ENCODE measurements at places on chromosomes 1 and 21. TPM values are rescaled to one million over a fixed set of nuclear protein-coding genes. Genes with fewer than 3 reads are reported as not detected.

KRTAP19-3 gene
- total RNA-seq, result not detected

GJA8 gene
- total RNA-seq, result not detected

PLA2G2C gene
- total RNA-seq, result not detected

DNA sequence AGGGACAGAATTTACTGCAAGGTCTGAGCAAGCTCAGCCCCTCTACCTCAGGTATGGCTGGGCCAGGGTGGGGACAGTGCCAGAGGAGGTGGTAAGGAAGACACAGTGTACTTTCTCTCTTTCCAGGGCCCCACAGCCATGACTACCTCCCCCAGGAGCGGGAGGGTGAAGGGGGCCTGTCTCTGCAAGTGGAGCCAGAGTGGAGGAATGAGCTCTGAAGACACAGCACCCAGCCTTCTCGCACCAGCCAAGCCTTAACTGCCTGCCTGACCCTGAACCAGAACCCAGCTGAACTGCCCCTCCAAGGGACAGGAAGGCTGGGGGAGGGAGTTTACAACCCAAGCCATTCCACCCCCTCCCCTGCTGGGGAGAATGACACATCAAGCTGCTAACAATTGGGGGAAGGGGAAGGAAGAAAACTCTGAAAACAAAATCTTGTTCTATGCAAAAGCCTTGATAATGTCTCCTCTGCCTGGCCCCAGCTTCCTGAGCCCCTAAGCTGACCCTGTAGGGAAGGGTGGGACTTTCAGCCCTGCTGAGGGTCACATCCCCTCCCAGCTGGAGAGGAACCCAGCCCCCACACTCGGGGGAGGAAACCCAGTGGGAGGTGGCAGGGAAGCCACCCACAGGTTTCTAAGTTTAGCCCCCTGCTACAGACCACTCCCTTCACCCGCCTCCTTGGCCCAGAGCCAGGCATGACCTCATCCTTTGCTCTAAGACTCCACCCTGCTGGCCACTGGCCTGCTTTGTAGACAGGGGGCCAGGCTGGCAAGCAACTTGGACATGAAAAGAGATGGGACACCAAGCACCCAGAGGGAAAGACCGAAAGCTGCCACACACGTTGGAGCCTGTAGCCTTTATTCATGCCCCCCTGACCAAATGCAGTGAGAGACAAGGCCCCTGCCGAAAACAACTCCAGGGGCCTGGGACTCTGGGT, 6.4 kb downstream of the RHOC start:
- H3K4me3 ChIP-seq, result no peak overlapping the region
- H3K4me1 ChIP-seq, result peaks cover 56% of the 10 kb centered on the region
- H3K27me3 ChIP-seq, result no peaks in the 10 kb centered on the region
- peak overlapping the region; percentile 82 for H3K27ac ChIP-seq

GRCh38 chr21:38823737-38824123, 18.0 kb downstream of the ETS2 start:
- no peak overlapping the region for H3K27ac ChIP-seq
- no peak overlapping the region for H3K4me3 ChIP-seq
- H3K27me3 ChIP-seq, result no peaks in the 10 kb centered on the region
- no peak for DNase-seq
- peaks cover 56% of the 10 kb centered on the region for H3K36me3 ChIP-seq

- H3K4me1 ChIP-seq, result no peaks in the 10 kb centered on the region
- H3K27me3 ChIP-seq, result no peaks in the 10 kb centered on the region
- H3K4me3 ChIP-seq, result no peak overlapping the region
- DNase-seq, result peak; percentile 26
Measured at GRCh38 chr1:181347495-181348390, 135.6 kb upstream of the CACNA1E start.

- no peak overlapping the region for H3K27ac ChIP-seq
- H3K27me3 ChIP-seq, result peaks cover 3% of the 10 kb centered on the region
- H3K4me1 ChIP-seq, result peaks cover 17% of the 10 kb centered on the region
- no peak for DNase-seq
Measured at GRCh38 chr21:41112740-41113692, 54.9 kb upstream of the BACE2 start.

DNA sequence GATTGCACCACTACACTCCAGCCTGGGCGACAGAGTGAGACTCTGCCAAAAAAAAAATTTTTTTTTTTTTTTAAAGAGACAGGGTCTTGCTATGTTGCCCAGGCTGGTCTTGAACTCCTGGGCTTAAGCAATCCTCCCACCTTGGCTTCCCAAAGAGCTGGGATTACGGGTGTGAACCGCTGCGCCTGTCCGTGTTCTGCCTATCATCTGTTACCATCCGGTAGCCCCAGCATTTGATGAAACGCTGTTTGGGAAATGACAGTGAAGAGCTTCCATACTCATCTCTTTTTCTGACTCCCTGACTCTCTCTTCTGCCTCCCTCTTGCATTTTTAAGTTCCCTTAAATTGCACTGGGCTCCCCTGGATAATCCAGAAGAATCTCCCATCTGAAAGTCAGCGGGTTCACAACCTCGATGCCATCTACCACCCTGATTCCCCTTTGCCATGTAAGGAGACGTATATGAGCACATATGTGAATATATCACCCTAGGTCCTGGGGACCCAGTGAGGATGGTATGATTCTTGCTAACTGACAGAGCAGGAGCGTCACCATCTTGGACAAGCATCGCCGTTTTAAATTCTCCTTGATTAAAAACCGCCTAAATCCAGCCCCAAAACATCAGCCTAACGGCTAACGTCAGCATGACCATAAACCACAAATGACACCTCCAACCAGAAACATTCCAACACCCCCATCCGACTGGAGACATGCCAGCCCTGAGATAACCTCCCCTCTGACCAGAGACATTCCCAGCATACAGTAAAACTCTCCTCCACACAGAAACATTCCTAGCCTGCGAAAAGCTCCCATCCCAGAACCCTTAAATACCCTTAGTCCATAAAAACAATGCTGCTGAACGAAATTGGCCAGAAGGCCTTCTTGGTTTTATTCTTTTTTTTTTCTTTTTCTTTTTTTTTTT, 12.4 kb downstream of the TNFRSF8 start:
- DNase-seq, result no peak
- peaks cover 24% of the 10 kb centered on the region for H3K36me3 ChIP-seq
- H3K27me3 ChIP-seq, result peaks cover 8% of the 10 kb centered on the region

GRCh38 chr1:188240772-188241406, 1412.1 kb downstream of the PLA2G4A start:
- no peak for DNase-seq
- H3K27ac ChIP-seq, result no peak overlapping the region
- no peaks in the 10 kb centered on the region for H3K4me1 ChIP-seq
- no peak overlapping the region for H3K4me3 ChIP-seq
- no peaks in the 10 kb centered on the region for H3K36me3 ChIP-seq

GRCh38 chr1:3909615-3910014, 9.5 kb upstream of the C1orf174 start:
- no peaks in the 10 kb centered on the region for H3K27me3 ChIP-seq
- H3K27ac ChIP-seq, result no peak overlapping the region
- no peak overlapping the region for H3K4me3 ChIP-seq
- no peak for DNase-seq
- H3K4me1 ChIP-seq, result peaks cover 2% of the 10 kb centered on the region

DNA sequence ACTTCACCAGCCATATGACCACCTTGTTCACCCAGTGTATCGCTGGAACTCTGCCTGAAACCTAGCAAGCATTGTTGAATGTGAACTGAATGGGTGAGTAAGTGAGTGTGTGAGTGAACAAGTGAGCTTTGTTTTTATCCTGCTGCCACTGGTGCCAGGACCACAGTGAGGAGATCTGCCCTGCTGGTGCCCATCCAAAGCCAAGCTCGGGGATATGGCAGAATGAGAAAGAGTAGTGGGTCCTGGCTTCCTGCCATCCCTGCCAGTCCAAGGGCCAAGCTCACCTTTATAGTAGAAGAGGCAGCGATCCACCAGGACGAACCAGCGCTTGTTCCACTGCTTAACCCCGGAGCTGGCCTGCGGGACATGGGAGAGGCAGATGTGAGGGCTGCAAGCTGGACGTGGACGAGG, 53.4 kb upstream of the GOLT1A start:
- no peak overlapping the region for H3K4me3 ChIP-seq
- H3K36me3 ChIP-seq, result no peaks in the 10 kb centered on the region
- no peak for DNase-seq

DNA sequence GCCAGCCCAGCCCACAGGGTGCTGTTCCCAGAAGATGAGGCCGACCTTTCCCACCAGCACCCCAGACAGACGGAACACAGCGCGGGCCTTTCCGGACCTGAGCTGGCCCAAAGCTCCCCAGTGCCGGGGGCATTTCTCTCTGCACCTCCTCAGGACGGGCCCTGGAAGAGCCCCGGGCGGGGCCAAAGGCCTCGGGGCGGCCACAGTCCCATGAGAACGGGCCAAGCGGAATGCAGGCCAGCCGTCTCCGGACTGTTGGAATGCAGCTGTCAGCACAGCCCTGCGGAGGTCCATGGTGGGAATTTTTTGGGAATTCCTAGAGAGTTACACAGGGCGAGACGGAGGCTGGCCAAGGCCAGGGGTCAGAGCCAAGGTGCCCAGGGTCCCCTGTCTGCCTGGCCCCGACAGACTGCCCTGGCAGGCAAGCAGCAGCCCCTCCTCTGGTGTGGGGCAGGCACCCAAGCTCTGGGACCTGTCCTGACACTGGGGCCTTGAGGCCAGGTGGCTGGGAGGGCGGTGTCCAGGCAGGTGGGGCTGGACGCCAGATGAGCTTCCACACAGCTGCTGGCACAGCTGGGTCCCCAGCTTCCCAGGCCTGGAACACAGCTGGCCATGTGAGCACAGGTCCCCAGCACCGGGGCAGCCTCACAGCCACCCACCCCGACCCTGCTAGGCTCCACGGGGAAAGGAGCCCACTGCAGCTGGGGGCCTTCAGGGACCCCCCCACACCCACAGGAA, 63.0 kb downstream of the MEGF6 start:
- no peak overlapping the region for H3K27ac ChIP-seq
- H3K36me3 ChIP-seq, result no peaks in the 10 kb centered on the region
- no peak overlapping the region for H3K4me3 ChIP-seq
- no peak for DNase-seq

DNA sequence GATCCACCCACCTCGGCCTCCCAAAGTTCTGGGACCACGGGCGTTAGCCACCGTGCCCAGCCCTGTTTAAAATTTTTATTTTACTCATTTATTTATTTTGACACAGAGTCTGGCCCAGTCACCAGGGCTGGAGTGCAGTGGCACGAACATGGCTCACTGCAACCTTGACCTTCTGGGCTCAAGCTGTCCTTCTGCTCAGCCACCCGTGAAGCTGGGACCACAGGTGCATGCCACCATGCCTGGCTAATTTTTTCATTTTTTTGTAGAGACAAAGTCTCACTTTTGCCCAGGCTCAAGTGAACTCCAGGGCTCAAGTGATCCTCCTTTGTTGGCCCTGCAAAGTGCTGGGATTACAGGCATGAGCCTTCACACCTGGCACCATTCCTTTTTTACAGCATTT, 27.5 kb upstream of the DNAJC6 start:
- no peak for DNase-seq
- peaks cover 5% of the 10 kb centered on the region for H3K27me3 ChIP-seq
- no peak overlapping the region for H3K27ac ChIP-seq
- H3K4me3 ChIP-seq, result no peak overlapping the region
- no peaks in the 10 kb centered on the region for H3K4me1 ChIP-seq

DNA sequence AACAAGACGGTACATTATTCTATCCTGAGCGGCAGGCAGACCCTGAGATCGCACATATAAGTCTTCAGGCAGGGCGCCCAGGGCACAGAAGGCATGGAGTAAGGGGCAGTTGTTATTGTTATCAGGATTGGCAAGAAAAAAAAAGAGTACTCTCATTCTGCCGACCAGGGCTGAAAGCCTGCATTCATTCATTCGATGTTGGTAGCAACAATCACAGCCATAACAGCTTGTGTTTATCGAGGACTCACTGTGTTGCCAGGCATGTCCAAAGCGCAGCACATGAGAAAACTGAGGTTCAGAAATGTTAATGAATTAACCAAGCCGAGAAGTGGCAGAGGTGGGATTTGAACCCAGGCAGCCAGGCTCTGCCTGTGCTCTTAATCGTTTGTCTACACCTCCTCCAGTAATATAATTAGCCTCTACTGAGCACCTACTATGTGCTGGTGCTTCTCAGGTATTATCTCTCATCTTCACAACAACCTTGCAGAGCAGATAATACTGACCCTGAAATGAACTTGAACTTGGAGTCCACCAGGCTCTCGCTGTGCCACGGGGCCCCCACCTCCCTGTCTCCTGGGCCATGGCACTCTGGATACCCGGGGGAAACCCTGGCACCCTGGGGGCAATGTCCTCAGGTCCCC, 56.2 kb downstream of the TAS1R2 start:
- H3K4me1 ChIP-seq, result peaks cover 2% of the 10 kb centered on the region
- DNase-seq, result no peak
- no peak overlapping the region for H3K27ac ChIP-seq
- no peaks in the 10 kb centered on the region for H3K36me3 ChIP-seq

DNA sequence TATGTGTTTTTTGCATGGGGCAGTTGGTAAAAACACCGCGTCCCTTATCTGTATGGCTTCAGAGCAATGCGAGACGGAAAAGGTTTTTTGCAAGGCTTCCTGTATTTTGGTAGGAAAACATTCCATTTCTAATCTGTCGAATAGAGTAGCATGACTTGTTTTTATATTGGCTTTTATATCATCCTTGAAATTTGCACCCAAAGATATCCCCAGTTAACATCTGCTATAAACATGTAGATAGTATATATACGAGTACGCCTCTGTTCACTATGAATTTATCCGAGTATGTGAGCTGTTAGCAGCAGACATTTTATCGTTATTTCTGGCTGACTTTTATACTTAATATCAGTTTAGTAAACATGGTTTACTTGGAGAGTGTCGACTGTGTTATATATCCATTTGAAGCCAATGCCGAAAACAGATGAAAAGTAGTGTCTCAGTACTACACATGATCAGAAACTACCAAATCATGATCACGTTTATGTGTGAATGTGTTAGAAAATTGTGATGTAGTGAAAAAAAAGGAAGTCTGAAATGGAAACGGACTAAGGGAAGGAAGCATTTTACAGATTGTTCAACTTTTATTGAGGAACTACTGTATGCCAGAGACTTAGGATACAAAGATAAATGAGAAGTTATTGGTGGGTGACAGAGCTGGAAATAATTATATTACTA, 1.0 kb downstream of the LEPR start:
- no peak overlapping the region for H3K4me3 ChIP-seq
- peaks cover 29% of the 10 kb centered on the region for H3K4me1 ChIP-seq
- no peaks in the 10 kb centered on the region for H3K27me3 ChIP-seq
- H3K27ac ChIP-seq, result no peak overlapping the region

DNA sequence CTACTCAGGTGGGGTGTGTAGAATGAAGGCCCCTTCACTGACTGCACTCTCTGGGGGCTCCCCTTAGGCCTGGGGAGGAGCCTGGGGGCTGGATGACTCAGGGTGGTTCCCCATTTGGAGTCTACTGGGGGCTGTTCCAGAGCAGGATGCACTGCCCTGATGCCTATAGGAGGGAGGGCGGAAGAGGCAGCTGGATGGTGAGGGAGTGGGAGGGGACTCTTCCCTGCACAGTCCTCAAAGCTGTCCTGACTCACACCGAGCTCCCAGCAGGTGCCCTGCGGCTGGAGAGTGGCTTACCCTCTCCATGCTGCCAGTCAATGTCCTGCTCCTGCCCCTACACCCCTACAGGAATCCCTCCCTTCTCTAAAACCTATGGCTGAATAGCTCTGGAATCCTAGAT, 204.4 kb downstream of the TRABD2B start:
- no peak for DNase-seq
- H3K27me3 ChIP-seq, result peaks cover 2% of the 10 kb centered on the region
- no peaks in the 10 kb centered on the region for H3K36me3 ChIP-seq
- H3K27ac ChIP-seq, result no peak overlapping the region
- no peak overlapping the region for H3K4me3 ChIP-seq
- H3K4me1 ChIP-seq, result no peaks in the 10 kb centered on the region

Data from activated CD8-positive, alpha-beta memory T cell treated with anti-CD3 and anti-CD28 coated beads, Interleukin-2, amount 10 ng/mL, durations not matched to agents 7 days and 5 days (primary cell).